ENCODE measurements at places on chromosomes 7 and 10.

- no peak for DNase-seq
These were observed 5.8 kb downstream of the ZSCAN25 start for GRCh38 chr7:99622596-99622995.

DNA sequence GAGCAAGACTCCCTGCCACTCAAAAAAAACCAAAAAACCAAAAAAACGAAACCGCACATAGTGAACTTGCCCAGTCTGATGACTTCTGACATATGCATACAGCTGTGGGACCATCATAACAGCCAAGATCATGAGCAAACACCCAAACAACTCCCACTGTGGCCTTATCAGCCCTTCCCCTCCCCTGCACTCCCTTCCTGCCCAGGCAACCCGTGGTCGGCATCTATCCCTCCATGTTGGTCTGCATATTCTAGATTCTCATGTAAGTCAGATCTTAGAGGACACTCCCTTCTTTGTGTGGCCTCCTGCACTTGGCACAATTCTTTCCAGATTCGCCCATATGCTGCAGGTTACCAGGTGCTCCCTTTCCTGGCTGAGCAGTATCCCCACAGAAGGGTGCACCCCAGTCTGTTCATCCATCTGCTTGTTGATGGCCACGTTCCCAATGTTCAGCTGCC, 72.8 kb downstream of the GNA12 start:
- DNase-seq, result no peak

- DNase-seq, result peak; percentile 93
These were observed 22.0 kb downstream of the CYTH3 start for GRCh38 chr7:6250364-6250833.

- no peak for DNase-seq
These were observed 34.5 kb downstream of the CRHR2 start for GRCh38 chr7:30647589-30648364.

DNA sequence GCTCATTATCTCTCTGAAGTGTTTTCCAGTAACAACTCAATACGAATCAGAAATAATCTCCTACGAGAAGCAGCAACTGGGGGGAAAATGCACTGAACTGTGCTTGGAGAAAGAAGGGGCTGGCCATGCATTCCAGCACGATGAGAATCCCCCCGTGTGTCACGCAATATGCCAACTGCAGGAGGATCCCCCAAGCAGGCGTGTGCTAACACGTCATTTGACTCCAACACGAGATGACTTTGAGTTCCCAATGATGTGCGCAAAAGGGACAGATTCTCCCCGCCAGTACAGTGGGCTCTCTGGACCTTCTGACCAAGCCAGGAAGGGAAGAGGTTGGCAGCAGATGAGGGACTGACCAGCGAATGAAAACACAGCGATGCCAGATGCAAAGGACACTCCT, 105.5 kb downstream of the KCNMA1 start:
- DNase-seq, result no peak

GRCh38 chr7:22318376-22318775, 38.6 kb downstream of the RAPGEF5 start:
- DNase-seq, result no peak

Measured in GM12878 (cell line).